ENCODE measurements at places on chromosomes 6 and 20. TPM values are rescaled to one million over a fixed set of nuclear protein-coding genes. Genes with fewer than 3 reads are reported as not detected.

The PSMB8 gene
- 21.0 TPM for total RNA-seq

The BCAS4 gene
- 28.8 TPM for total RNA-seq

The MMS22L gene
- total RNA-seq = 16.2 TPM

The VSX1 gene
- 0.99 TPM for total RNA-seq

All from A549 treated with Hydrocortisone at 1 μM for 4 hours (cell line).